GM03348 (cell line): ENCODE measurements at places on chromosomes 5 and 9.

DNA sequence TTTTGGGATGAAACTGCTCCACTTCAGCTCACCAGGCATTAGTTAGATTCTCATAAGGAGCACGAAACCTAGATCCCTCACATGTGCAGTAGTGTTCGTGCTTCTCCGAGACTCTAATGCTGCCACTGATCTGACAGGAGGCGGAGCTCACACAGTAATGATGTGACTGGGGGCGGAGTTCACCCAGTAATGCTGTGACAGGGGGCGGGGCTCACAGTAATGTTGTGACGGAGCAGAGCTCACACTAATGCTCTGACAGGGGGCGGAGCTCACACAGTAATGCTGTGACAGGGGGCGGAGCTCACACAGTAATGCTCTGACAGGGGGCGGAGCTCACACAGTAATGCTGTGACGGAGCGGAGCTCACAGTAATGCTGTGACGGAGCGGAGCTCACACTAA, 27.1 kb upstream of the LRRC14B start:
- no peak for DNase-seq

GRCh38 chr9:81849631-81850259, 78.5 kb upstream of the SPATA31D4 start:
- DNase-seq = no peak

GRCh38 chr5:59709846-59710245, 183.7 kb downstream of the PDE4D start:
- peak; percentile 29 for DNase-seq

DNA sequence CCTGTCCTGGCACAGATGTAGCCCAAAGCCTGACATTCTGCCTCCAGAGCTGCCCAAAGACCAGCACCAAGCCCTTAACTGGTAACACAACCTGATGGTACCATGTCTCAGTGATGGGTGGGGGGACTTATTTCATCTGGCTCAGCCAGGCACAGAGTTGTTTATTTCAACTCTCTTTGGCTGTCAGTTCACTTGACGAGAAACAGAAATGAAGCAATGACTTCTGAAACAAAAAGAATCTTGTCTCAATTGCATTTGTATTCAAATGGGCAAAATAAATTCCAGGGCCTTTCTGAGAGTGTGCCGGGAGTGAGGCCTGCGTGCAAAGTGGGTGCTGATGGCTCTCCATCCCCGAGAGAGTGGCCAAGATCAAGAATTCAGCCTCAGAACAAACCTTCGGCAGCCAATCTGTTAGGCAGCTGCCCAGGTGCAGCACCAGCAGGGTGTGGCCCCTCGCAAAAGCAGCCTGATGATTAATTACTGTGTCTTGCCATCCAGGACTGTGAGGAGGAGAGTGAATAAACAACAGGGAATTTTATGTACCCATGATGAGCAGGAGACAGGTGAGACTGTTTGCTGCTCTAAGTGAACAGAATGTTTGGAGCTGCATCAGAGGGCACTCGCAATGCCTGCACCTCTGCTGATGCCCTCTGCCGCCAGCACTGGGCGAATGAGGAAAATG, 238.0 kb downstream of the HSPA4 start:
- DNase-seq = no peak

DNA sequence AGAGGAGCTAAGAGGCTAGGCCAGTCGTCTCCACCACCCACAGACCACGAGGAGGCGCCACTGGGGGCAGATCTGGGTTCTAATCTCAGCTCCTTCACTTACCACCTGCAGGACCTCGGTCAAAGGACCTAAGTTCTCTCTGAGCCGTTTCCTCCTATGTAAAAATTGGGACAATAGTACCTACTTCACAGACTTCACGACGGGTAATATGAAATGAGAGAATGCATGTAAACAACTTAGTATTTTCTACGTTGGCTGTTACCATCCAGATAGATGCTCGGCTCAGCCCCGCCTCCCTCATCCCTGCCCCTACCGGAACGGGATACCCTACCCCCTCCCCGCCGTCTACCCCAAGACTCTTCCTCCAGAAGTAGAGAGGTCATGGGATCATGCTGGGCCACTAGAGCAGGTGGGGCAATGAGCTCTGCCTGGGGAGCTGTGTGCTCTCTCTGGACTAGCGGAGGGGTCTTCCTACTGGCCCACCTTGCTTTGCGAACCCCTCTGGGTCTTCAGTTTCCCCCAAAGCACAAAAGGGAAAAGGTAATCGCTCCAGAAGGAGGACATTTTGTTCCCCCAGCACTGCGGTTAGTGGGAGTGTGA, 541 bp downstream of the GNPDA1 start:
- peak; percentile 57 for DNase-seq

DNA sequence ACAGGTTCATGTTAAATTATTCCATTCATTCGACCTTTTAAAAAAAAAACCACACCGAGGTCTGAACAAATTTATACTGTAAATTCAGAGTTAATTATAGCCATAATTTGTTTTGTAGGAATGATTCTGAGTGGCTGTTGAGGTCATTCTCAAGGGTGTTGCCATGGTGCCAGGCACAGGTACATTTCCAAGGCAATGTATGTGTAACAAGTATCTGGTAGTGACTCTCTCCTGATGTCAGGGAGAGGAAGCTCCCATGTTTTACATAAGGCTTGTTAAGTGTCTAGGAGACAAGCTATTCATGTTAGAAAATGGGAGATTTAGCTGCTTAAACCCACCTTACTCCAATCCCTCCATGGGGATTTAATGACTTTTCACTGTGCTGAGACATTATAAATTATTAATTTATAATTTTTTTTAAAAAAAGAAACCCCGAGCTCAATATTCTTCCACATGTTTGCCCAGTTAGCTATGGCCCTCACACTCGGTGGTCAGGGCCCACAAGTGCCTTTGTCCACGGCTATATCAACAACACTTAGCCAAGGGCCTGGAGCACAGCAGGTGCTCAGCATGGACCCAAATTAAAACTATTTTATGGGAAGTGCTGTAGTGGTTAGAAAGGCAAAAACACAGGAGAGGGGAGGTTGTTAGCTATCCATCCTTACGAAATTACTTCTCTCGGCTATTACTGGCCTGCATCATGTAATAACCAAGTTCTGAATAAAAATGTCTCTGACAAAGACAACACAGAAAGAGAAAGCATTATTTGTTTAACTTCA, 154.6 kb upstream of the GNA14 start:
- DNase-seq = no peak

GRCh38 chr5:145739843-145740242, 95.3 kb downstream of the PRELID2 start:
- DNase-seq = no peak

GRCh38 chr9:28915202-28915930, 1342.1 kb upstream of the C9orf72 start:
- DNase-seq = no peak

DNA sequence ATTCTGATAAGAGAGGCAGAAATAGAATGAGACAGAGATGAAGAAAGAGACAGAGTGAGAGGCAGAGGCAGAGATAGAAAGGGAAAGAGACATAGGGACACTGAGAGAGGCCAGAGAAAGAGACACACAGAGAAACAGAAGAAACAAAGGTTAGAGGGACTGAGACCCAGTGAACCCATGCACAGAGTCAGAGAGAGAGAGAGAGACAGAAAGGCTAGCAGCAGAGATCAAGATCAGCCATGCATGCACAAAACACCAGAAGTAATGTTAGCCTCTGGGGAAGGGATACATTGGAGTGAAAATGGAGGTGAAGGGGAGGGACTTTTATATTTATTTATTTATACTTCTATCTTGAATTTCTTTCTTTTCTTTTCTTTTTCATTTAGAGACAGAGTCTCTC, 14.1 kb upstream of the SPARC start:
- DNase-seq = no peak

- no peak for DNase-seq
These were observed 13.2 kb upstream of the LNPEP start for GRCh38 chr5:96922499-96923244.

- no peak for DNase-seq
These were observed 1.7 kb downstream of the KIF4B start for GRCh38 chr5:155015239-155015638.

GRCh38 chr9:107559494-107560086, 70.0 kb upstream of the KLF4 start:
- DNase-seq = no peak

- DNase-seq = no peak
These were observed 58.5 kb downstream of the SECISBP2 start for GRCh38 chr9:89376741-89377351.

- peak; percentile 56 for DNase-seq
These were observed 108.5 kb downstream of the C9orf152 start for GRCh38 chr9:110099236-110100095.

DNA sequence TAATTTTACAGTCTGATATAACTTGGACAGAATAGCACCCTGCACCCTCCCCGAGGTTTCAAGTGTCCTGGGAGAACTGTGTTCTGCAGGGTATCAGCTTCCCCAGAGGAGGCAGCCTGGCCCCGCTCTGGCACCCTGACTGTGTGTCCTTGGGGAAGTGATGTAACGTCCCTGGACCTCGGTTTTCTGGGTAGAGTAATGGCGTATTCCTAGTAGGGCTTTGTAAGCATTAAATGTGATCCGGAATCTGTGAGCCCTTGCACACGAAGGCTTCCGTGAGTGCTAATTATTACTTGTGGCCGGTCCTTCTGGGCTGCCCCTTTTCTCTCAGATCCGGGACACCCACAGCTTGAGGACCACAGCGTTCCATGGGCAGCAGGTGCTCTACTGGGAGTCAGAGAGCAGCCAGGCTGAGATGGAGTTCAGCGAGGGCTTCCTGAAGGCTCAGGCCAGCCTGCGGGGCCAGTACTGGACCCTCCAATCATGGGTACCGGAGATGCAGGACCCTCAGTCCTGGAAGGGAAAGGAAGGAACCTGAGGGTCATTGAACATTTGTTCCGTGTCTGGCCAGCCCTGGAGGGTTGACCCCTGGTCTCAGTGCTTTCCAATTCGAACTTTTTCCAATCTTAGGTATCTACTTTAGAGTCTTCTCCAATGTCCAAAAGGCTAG, 1.0 kb upstream of the CACFD1 start:
- no peak for DNase-seq

DNA sequence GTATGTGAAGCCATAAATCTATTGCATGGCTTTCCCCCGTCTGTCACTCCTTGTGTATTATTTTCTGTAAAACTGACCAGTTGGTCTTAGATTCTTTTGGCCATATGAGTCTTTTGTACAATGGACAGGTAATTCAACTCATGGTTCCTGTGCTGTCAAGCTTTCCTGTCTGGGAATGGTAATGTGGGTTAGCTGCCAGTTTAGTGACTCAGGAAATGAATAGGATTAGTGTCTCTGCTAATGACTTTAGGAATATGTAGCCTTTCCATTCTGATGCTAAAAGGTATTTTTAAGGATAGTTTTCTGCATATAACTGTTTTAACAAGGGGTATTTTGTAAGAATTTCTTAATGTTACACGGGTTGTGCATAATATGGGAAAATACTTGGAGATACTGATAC, 182.7 kb downstream of the PBX3 start:
- DNase-seq = no peak

DNA sequence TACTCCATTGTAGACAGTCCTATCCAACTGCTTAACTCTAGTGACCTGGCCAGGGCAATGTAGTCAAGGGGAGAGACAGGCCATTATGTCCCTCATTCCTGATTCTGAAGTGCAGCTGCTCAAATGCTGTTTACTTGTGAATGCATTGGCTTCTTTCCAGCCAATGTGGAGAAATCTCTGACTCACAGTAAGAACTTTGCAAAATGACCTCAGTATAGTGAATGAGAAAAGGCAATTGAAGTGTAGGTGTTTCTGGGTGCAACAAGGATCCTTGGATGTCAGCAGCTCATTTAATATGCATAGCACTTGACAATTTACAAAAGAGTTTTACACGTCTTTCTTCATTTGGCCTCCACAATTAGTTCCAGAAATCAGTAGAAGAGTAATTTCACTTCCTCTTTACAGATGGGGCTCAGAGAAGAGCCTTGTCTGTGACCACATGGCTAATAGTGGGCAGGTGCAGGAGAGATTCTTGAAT, 367.2 kb downstream of the OSTF1 start:
- DNase-seq = no peak

- peak; percentile 51 for DNase-seq
These were observed 697 bp downstream of the SLC1A1 start for GRCh38 chr9:4490705-4491625.

- no peak for DNase-seq
These were observed 52.8 kb upstream of the CARTPT start for GRCh38 chr5:71666321-71666720.

DNA sequence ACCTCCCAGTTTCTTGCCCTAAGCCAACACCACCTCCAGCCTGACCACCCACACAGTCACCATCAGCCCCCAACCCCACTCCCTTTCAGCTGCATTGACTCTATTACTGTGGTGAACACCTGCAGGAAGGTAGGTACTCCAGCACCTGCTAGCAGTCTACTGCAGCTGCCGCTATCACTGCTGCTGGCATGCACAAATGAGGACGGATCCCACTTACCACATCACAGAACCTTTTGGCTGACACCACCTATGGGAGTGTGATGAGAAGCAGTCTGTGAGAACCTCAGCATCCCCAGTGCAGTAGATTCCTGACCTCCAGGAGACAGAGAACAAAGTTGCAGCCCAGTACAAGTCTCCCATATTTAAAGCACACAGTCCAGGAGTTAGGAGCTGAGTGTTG, 71.9 kb downstream of the ANXA1 start:
- DNase-seq = no peak

GRCh38 chr9:116450378-116451139, 236.5 kb upstream of the TRIM32 start:
- peak; percentile 20 for DNase-seq

- peak; percentile 99 for DNase-seq
These were observed at the start of gene NANS for GRCh38 chr9:98056269-98057137. Gene NANS (plus strand): TSS chr9:98056732. CDS start chr9:98056809, 77 bp downstream.

DNA sequence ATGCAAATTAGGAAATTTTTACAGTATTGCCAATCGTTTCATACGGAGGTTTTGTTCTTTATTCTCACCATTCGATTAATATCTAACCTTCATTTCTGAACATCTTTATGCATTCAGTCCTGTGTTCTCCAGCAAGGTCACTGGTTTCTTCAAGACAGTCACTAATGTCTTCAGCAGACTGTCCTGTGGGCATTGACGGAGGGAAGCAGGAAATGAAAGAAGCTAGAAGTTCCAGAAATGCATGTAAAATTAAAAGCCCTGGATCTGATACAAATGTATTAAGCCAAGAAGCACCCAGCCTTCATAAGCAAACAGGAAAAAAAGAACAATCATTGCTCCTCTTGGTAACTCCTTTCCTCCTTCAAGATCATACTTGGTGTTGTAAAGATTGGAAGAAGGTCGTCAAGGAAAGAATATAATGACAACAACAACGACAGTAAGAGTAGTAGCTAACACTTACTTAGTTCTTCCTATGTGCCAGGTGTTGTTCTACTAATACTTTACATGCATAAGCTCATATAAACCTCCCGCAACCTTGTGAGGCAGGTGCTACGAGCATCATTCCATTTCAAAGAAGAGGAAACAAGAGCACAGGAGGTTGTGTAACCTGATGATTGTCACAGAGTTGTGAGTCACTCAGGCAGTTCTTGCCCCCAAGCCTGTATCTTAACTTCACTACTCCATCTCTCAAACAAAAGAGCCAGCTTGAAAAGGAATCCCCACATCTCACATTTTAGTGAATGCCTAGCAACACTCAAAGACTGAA, 59.9 kb upstream of the CER1 start:
- DNase-seq = no peak

- DNase-seq = peak; percentile 88
These were observed 6.3 kb upstream of the TRMT10B start for GRCh38 chr9:37747271-37747753.
